ENCODE measurements at places on chromosomes 11 and 22.

DNA sequence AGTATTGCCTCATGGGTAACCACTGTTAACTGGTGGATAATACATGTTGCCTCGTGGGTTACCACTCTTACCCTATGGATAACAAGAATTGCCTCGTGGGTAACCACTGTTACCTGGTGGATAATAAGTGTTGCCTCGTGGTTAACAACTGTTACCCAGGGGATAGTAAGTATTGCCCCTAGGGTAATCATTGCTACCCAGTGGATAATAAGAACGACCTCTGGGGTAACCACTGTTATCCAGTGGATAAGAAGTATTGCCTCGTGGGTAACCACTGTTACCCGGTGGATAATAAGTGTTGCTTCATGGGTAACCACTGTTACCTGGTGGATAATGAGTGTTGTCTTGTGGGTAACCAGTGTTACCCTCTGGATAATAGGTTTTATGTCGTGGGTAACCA is 28.1 kb upstream of the NXPE4 start:
- no peak for DNase-seq

GRCh38 chr22:22856364-22856763 is 31.3 kb upstream of the IGLL5 start:
- no peak for DNase-seq

GRCh38 chr22:46622081-46622521 is 1.9 kb downstream of the GRAMD4 start:
- DNase-seq, result no peak

- no peak for DNase-seq
These were observed 3.2 kb downstream of the RASSF7 start for GRCh38 chr11:563812-564578.

GRCh38 chr22:25494774-25495173 is 69.7 kb upstream of the GRK3 start:
- no peak for DNase-seq

- DNase-seq, result no peak
These were observed at the start of gene PAMR1 for GRCh38 chr11:35525501-35526175. Gene PAMR1, minus strand, starts transcription at chr11:35525616. Its CDS starts 31 bp downstream, at chr11:35525585.

GRCh38 chr11:76604081-76604625 is 66.4 kb downstream of the LRRC32 start:
- DNase-seq, result no peak
